Peyer's patch (tissue), 4 donors: ENCODE measurements at places on chromosomes 5 and 9. TPM values are rescaled to one million over a fixed set of nuclear protein-coding genes. Genes with fewer than 3 reads are reported as not detected.
A peak's percentile ranks its signal among the peaks of the same experiment; 100 is the strongest.

GRCh38 chr5:38638656-38639055 is 82.2 kb upstream of the LIFR start:
- H3K27me3 ChIP-seq, result no peaks in the 10 kb centered on the region
- H3K27ac ChIP-seq, result no peak overlapping the region
- no peaks in the 10 kb centered on the region for H3K36me3 ChIP-seq
- H3K4me1 ChIP-seq, result no peaks in the 10 kb centered on the region
- no peak overlapping the region for H3K4me3 ChIP-seq

- H3K4me3 ChIP-seq, result no peak overlapping the region
- DNase-seq, result no peak
- no peaks in the 10 kb centered on the region for H3K27me3 ChIP-seq
- H3K27ac ChIP-seq, result no peak overlapping the region
Observed at GRCh38 chr9:13508086-13508485, 228.6 kb upstream of the MPDZ start.

The HAVCR1 gene
- not detected for total RNA-seq

The PHF2 gene
- 12.3 TPM for total RNA-seq

DNA sequence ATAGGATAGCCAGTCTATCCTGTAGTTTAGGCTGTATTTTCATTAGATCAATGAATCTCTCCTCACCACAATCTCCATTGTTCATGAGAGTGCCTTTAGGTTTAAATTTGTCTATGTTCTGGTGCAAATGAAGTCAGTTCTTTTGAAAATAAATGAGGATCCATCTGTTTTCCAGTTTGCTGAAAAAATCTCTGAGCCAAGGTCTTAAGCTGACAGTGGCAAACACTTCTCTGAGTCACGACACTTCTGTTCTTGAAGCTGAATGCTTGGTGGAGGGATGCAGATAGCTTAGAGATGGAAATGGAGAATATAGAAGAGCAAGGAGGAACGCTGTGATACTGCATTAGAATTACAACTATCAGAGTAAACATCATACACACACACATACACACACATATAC is 34.9 kb downstream of the DMRTA1 start:
- no peak overlapping the region for H3K4me3 ChIP-seq
- no peaks in the 10 kb centered on the region for H3K4me1 ChIP-seq
- no peak overlapping the region for H3K27ac ChIP-seq
- DNase-seq, result no peak
- H3K27me3 ChIP-seq, result no peaks in the 10 kb centered on the region

DNA sequence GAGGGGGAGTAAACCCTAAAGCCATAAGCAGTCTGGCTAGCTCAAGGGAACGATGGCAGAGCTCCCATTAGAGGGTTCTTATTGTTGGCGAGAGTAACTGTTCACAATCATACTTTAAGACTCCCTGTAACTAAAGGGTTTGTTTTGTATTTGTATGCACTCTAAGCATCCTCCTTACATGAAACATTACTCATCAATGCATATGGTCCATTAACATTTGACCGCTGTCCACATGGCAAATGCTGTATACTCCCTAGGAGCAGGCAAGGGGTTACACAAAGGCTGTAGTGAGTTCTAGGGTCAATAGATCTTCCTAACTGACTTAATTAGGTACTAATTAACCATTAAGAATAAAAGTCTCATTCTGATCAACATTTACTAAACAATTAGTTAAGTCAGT is 95.3 kb upstream of the MRPS30 start:
- no peaks in the 10 kb centered on the region for H3K36me3 ChIP-seq
- H3K4me3 ChIP-seq, result no peak overlapping the region
- no peak for DNase-seq
- H3K4me1 ChIP-seq, result no peaks in the 10 kb centered on the region
- H3K27me3 ChIP-seq, result no peaks in the 10 kb centered on the region
- no peak overlapping the region for H3K27ac ChIP-seq

The PCDHA6 gene
- total RNA-seq, result 0.35 TPM

DNA sequence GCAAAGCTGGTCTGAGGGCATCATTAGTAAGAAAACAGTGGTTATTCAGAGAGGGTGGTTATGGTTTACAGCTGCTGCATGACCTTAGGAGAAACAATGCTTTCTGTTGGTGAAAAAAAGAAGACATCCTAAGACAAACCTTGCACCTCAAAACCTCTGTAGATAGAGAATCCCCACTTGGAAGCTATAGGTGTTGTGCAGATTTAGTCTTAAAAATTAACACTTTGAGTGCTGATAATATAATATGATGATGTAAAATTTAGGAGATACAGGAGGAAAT is 1.4 kb upstream of the PTTG1 start:
- H3K4me1 ChIP-seq, result no peaks in the 10 kb centered on the region
- H3K4me3 ChIP-seq, result no peak overlapping the region
- no peaks in the 10 kb centered on the region for H3K36me3 ChIP-seq
- H3K27ac ChIP-seq, result no peak overlapping the region

The IL13 gene
- total RNA-seq, result not detected

GRCh38 chr5:38615042-38615441 is 58.6 kb upstream of the LIFR start:
- H3K4me1 ChIP-seq, result no peaks in the 10 kb centered on the region
- no peak overlapping the region for H3K4me3 ChIP-seq
- no peaks in the 10 kb centered on the region for H3K27me3 ChIP-seq
- no peak for DNase-seq
- H3K27ac ChIP-seq, result no peak overlapping the region
- no peaks in the 10 kb centered on the region for H3K36me3 ChIP-seq

DNA sequence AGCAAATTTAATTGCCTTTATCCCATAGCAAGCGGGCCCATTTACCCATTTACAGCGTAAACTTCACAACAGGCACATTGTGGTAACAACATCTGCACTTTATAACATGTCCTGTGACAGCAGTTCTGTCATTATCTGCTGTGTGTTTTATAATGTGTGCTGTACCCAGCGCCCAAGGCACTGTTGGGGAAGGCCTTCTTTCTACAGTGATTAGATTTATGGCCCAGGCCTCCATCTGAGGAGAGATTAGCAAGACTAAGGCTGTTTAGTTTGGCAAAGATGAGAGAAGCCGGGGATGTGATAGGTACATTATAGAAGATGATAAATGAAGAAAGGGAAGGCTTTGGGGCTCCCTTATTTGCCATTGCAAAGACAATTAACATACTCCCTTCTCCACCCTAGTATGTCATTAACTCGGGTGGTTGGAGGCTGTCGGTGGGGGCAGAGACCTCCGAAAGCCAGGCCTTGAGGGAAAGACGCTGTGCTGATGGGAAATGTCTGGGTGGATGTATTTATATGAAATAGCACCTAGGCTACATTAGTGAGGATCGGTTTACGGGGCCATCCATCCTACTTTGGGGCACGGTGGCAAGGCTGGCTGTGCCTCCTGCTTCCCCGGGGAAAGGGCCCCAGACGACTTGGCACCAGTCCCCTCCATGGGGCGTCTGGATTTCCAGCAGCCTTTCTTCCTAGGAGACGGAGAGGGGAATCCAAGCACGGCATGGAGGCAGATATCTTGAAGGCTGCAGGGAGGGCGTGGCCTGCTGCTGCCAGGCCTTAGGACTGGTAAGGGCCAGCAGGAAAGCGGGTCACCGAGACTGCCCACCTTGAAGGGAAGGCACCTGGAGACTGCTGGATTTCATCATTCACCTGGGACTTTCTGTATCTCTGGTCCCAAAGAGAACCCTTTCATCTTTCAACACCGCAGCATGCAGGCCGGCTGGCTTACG is 64.3 kb upstream of the PTCH1 start:
- no peaks in the 10 kb centered on the region for H3K27me3 ChIP-seq
- no peak overlapping the region for H3K27ac ChIP-seq
- no peak overlapping the region for H3K4me3 ChIP-seq
- no peaks in the 10 kb centered on the region for H3K4me1 ChIP-seq
- no peaks in the 10 kb centered on the region for H3K36me3 ChIP-seq

DNA sequence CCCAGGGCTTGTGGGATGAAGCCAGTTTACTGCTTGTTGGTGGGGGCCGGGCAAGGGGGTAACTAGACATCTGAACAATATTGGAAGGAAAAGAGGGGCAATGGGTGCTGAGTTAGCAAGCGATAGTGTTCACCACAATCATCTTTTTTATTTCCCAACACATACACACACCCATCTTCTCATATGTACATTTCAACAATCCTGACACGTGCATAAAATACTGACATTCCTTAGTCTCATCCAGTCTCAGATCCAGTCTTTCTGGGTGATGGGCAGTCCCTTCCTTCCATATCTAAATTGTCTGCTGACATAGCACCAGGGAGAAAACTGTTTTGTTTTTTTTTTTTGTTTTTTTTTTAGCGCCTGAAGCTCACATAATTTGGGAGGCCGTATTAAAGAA is 333.6 kb upstream of the TRPC7 start:
- no peaks in the 10 kb centered on the region for H3K4me1 ChIP-seq
- no peaks in the 10 kb centered on the region for H3K36me3 ChIP-seq
- no peaks in the 10 kb centered on the region for H3K27me3 ChIP-seq
- no peak overlapping the region for H3K4me3 ChIP-seq

GRCh38 chr5:108084105-108084504 is 297.8 kb downstream of the FBXL17 start:
- H3K27me3 ChIP-seq, result no peaks in the 10 kb centered on the region
- no peak for DNase-seq
- no peaks in the 10 kb centered on the region for H3K4me1 ChIP-seq

The SYK gene
- 64.5 TPM for total RNA-seq

The TEX53 gene
- not detected for total RNA-seq

DNA sequence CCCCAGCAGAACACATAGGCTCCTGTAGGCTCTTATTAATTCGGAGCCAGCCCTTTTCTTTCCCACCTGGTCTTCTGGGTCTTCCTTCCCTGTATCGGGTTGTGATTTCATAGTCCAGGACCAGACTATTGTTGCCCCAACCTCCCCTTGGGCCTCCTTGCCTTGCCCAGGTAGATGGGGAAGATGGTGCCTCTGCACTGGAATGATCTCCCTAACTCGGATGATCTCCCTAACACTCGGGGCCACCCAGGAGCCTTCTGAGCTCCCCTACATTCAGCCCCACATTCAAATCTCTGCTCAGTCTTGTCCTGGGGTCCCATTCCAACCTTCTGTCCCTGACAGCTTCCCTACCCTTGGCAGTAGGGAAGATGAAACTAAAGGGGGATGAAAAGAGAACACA is 2.7 kb upstream of the IRF1 start:
- peaks cover 15% of the 10 kb centered on the region for H3K4me1 ChIP-seq
- H3K36me3 ChIP-seq, result no peaks in the 10 kb centered on the region
- DNase-seq, result peak; percentile 14
- no peaks in the 10 kb centered on the region for H3K27me3 ChIP-seq

GRCh38 chr5:76403766-76404222 is 709 bp downstream of the IQGAP2 start:
- H3K4me1 ChIP-seq, result peaks cover 13% of the 10 kb centered on the region
- H3K27ac ChIP-seq, result peak overlapping the region; percentile 88
- peak overlapping the region; percentile 73 for H3K4me3 ChIP-seq
- DNase-seq, result peak; percentile 55
- H3K27me3 ChIP-seq, result no peaks in the 10 kb centered on the region
- H3K36me3 ChIP-seq, result no peaks in the 10 kb centered on the region

DNA sequence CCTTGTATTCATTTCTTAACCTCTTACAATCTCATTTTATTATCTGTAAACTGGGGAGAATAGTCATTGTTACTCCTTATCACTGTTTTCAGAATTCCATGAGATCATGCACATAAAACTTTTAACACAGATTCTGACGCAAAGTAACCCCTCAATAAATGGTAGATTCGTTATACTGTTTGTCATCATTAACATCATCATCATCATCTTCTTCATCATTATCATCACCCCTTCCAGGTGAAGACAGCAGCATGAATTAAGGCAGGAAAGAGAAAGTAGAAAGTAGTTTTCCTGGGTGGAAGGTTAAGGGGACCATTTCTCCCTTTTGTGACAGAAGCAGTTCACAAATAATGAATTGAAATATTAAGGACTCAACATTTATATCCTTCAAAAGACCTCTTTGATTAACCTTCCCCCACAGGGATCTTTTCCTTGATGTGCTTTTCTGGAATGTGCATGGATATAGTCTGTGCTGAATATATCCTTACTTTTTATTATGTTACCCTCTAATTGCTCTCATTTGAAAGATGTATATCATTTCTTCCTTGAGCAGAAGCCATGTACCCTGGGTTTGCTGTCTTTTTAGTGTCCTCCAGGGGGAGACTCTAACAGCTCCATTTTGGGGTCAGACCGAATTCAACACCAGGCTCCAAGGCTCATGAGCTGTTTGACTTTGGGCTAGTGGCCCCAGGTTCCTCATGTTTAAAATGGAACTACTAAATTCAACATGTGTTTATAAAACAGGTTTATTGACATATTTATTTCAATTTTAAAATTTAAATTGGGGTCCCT is 1029.9 kb upstream of the WWC1 start:
- no peak for DNase-seq
- no peak overlapping the region for H3K4me3 ChIP-seq
- H3K36me3 ChIP-seq, result no peaks in the 10 kb centered on the region
- H3K27ac ChIP-seq, result no peak overlapping the region
- H3K27me3 ChIP-seq, result no peaks in the 10 kb centered on the region
- no peaks in the 10 kb centered on the region for H3K4me1 ChIP-seq

The TPPP gene
- 11.6 TPM for total RNA-seq

GRCh38 chr9:128635266-128636023 is 21.2 kb downstream of the DYNC2I2 start:
- DNase-seq, result peak; percentile 92
- H3K27me3 ChIP-seq, result no peaks in the 10 kb centered on the region
- H3K36me3 ChIP-seq, result no peaks in the 10 kb centered on the region
- peaks cover 38% of the 10 kb centered on the region for H3K4me1 ChIP-seq
- peak overlapping the region; percentile 84 for H3K27ac ChIP-seq

The SOX30 gene
- 0.66 TPM for total RNA-seq

The C9orf85 gene
- total RNA-seq, result 24.3 TPM

The ANGPTL2 gene
- 2.8 TPM for total RNA-seq

DNA sequence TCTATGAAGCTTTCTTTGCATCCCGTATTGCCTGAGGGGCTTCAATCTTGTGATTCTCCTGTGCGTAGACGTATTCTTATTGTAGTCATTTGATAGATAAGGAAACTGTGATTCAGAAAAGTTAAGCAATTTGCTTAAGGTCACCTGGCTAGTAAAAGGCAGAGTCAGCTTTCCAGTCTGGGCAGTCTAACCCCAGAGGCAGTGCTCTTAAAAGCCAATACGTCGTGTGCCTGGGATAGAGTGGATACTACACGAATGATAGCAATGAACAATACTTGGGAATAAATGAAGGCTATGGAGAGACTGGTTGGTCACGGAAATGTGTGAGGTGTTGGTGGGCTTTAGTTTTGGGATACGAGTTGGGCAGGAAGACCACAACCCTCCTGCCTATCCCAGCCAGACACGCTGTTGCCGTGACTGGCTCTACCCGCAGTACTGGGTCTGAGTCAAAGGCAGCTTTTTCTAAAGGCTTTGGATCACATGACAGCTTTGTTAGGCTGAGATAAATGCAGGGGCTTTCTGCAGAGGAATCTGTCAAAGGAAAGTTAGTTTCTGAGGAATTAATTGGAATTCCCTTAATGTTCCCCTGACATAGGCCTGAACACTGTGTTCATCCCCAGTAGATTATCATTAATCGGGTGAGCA is 302.6 kb downstream of the KIF4B start:
- H3K27ac ChIP-seq, result no peak overlapping the region
- no peaks in the 10 kb centered on the region for H3K4me1 ChIP-seq
- no peaks in the 10 kb centered on the region for H3K36me3 ChIP-seq
- no peak overlapping the region for H3K4me3 ChIP-seq

The NINJ1 gene
- 55.9 TPM for total RNA-seq

The PPP3R2 gene
- not detected for total RNA-seq
